ENCODE measurements at places on chromosomes 2 and 18.
A peak's percentile ranks its signal among the peaks of the same experiment; 100 is the strongest.

DNA sequence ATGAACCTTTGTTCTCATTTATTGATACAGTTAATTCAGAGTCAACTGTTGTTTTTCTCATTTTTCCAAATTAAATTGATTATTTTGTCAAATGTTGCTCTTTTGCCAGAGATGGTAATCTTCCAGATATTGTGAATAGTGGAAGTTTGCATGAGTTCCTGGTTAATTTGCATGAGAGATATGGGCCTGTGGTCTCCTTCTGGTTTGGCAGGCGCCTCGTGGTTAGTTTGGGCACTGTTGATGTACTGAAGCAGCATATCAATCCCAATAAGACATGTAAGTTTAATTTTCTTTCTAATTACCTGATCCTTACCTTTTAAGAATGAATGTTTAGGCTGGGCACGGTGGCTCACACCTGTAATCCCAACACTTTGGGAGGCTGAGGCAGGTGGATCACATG, 7.8 kb downstream of the CYP20A1 start:
- no peak for DNase-seq

DNA sequence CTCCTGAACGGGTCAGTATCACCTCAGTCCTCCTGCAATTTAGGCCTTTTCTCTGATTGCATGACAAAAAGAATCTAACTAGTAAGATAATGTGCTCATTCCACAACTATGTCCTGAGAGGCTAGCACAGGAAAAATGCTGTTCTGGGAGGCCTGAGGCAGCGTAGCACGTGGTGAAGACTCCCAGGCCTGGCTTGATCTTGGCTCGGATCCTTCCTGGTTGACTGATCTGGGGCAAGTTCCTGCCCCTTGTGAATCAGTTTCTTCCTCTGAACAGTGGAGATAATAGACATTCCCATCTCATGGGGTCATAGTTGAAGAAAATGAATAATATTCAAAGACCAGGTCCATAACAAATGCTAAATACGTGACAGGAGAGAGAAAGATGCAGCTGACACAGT, 12.3 kb downstream of the FBLN7 start:
- no peak for DNase-seq

DNA sequence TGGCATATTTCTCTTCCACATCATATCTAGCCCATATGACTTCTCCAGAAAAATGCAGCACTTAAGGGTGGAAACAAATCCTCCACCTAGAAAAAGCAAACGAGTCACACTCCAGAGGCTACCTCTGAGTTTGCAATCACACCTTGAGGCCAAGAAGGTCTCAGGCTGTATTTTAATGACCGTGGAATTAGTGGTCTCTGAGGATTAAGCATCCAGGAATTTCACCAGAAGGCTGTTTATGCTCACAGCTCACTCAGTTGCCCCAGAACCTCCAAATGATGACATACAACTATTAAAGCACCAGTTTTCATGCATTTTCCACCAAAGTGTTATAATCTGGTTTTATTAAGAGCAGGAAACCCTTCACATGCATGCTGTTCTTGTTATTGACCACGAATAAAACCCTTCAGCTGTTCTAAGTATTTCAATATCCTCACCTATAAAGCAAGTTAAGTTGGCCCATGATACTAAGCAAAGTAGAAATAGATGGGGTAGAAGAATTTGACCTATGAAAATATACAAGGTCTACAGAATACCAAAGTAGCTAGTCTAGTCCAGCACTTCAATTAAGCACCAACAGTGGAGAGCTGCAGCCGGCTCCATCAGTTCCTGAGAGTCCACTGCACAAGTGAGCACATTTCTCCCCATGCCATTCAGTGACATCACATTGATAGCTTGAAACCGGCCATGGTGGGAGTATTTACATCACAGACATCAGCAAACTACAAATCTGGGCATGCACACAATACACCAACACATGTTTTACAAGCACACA, 39.5 kb upstream of the SLC14A1 start:
- no peak for DNase-seq

- DNase-seq: no peak
These were observed 686.7 kb downstream of the NYAP2 start for GRCh38 chr2:226086190-226086589.

GRCh38 chr2:28325567-28326468, 66.8 kb upstream of the FOSL2 start:
- peak; percentile 20 for DNase-seq

DNA sequence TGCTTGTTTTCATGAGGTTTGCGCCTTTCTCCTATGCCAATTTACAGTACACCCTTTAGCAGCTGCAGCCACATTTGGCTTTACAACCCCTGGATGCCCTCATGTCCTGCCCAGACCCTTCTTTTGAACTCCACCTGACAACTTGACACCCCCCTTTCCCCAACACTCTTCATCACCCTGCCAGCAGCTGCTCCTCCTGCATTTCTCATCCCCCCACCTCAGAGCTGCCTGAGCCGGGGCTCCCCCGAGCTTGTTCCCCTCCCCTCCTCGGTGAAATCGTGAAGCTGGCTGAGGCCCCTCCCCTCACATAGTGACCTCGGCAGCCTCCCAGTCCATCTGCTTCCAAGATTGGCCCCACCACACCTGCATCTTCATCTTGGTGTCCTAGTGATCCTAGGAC, 40.5 kb downstream of the LRRFIP1 start:
- DNase-seq: no peak

GRCh38 chr2:223604231-223604630, 2.1 kb upstream of the SCG2 start:
- no peak for DNase-seq

GRCh38 chr18:26863122-26863879, 2.2 kb downstream of the AQP4 start:
- DNase-seq: no peak

DNA sequence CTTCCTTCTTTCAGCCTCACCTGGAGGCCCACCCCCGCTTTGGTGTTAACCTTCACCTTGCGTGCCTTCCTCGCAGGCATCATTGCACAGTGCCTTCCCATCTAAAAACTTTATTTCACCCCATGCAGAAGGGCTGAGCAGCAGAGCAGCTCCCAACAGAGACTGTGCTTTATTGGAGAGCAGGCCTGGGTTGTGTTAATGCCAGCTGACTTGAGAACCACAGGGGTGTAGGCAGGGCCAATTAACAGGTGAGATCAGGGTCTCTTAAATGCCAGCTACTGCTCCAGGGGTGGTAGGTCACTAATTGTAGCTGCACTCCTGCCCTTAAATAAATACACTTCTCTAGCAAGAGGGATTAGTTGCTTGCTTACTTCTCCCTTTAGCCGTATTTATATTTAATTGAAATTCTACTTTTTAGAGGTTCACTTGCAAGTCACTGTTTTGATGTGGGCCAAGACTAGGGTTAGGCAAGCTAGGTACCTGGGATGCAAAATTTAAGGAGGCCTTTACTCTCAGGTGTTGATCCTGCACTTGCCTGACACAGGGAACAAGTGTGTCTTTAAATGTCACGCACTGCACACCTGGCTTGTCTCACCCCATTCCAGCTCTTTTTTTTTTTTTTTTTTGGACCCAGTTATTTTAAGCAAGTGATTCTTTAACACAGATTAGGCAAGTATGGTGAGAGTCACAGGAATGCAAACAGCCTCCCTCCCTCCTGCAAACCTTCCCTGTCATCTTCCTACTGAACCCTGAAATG, 54.5 kb downstream of the LYPD1 start:
- DNase-seq: no peak

DNA sequence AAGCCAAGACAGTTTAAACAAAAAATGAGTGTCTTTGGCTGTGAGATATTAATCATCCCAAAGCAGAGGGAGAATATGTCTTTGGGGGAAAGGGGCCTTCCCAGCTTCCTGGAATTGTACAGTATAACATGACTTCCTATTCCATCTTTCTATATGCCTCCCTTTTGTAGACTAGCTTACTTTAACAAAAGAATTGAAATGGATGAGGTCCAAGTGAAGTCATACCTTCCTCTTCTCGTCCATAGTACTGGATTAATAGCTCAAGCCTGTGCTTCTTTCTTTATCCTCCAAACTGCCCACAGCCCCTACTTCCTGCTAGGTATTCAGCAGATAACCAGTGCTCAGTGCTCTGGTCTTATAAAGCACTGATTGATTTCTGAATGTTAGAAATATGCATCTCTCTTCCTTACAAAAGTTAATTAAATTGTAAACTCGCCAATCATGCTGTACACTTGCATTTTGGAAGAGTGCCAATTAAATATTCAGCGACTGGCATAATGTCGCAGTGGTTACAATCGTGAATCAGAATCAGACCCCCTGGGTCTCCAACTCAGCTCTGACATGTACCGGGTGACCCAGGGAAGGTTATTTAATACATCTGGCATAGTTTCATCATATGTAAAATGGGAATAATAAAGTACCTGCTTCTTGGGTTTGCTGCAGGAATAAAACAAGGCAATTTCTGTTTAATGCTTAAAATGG, 325.1 kb downstream of the RND3 start:
- DNase-seq: no peak

DNA sequence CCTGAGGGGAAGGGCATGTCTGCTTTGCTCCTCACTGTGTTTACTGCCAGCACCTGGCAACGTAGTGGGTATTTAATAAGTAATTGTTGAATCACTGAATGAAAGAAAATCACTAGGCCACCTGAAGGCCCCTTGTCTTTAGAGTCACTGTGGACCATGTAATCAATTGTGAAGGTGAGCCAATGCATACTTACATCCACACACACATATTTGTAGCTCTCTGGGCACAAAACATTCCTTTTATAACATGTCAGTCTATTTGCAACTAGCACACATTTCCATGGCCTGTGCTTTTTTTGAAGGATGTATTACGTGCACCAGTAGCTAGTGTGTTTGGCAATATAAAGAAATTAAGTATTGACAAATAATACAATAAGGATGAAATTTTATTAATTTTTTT, 11.2 kb downstream of the ATP8B1 start:
- no peak for DNase-seq

- no peak for DNase-seq
These were observed 11.3 kb downstream of the OSR1 start for GRCh38 chr2:19346983-19347618.

GRCh38 chr2:74778381-74779264, 55.3 kb upstream of the HK2 start:
- no peak for DNase-seq

DNA sequence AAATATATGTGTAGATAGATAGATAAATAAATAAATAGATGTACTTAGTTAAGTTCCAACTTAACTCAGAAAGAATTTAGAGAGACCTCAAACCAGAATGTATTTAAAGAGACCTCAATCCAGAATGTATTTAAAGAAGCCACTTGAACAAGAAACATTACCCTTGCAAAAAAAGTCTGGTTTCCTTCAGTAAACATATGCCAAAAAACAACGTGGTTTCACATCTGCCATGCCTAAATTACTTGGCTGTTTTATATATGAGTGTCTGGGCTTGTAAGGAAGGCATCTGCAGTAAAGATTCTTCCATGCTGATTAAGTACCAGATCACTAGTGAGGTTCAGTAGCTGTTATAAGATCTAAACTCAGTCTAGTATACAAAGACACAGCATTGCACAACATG, 29.1 kb upstream of the RPE start:
- no peak for DNase-seq

DNA sequence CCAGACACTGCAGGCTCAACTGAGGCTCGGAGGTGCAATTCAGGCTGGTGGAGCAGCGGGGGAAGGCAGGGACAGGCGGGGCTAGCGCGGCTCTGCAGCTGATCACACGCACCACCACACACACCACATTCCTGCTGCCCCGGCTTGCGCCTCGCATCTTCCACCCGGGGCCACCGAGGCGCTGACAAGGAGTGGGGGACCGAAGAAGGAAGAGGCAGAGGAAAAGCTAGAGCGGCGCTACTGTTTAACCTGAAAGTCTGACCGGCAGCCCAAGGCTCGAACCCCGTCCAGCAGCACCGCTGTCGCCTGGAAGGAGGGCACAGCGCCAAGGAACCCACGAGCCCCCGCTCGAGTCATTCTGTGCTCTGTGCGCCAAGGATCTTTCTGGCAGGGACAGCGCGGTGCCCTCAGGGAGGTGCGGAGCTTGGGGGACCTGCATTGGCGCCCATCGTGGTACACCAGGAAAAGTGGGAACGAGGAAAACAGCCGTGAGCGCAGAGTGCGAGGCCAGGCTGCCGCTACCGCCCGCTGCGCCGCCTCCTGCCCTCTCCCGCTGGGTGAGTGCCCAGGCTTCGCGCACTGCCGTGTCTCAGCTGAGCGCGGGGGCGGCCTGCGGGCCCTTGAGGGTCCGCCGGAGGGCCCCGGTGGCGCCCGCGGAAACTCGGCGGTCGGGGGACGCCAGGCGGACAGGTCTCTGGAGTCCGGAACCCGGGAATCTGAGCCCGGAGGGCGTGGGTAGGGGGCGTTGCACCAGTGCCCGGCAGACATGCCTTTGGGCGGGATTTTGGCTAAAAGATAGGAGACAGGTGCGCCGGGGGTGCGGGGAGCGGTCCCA, 860 bp upstream of the KCNJ3 start:
- no peak for DNase-seq

All from stimulated activated CD8-positive, alpha-beta memory T cell treated with anti-CD3 and anti-CD28 coated beads, Interleukin-7, amount 100 ng/mL, for 48 hours (primary cell).